ENCODE measurements at places on chromosomes 1 and 21.

- no peak for DNase-seq
Observed at GRCh38 chr1:60279798-60280197, 206.2 kb upstream of the C1orf87 start.

GRCh38 chr1:161498646-161499045, 6.6 kb upstream of the FCGR2A start:
- no peak for DNase-seq

- DNase-seq, result no peak
Observed at GRCh38 chr1:227901906-227902640, 45.7 kb downstream of the WNT9A start.

- DNase-seq, result no peak
Observed at GRCh38 chr1:218346391-218347204, 1.5 kb downstream of the TGFB2 start.

- no peak for DNase-seq
Observed at GRCh38 chr1:23978805-23979204, 1.3 kb downstream of the SRSF10 start.

DNA sequence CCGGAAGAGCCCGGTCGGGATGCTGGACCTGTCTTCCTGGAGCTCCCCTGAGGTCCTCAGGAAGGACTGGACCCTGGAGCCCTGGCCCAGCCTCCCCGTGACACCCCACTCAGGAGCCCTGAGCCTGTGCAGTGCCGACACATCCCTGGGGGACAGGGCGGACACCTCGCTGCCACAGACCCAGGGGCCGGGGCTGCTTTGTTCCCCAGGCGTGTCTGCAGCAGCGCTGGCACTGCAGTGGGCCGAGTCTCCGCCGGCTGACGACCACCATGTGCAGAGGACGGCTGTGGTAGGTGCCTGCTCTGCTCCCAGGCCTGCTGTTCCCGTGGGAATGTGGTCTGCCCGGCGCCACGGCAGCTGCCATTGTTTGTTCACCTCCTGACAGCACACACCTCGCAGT, 42.1 kb upstream of the DIP2A start:
- DNase-seq, result no peak

DNA sequence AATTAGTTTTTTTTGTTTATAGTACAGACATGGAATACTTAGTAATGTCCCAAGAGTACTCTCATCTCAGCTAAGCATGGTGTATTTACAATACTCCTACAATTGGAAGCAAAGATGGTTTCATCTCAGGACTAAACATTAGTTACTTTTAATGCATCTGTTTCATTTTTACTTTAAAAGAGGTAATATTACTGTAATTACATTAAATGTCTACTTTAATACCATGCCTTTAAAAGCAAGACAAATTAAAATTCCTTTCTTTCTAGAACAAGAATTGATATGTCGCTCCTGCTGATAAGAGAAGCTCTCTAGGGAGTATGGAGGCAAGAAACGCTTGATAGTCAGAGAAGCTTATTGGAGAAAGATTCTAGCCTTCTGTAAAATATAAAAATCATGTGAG, 284.9 kb upstream of the ADAMTS5 start:
- no peak for DNase-seq

DNA sequence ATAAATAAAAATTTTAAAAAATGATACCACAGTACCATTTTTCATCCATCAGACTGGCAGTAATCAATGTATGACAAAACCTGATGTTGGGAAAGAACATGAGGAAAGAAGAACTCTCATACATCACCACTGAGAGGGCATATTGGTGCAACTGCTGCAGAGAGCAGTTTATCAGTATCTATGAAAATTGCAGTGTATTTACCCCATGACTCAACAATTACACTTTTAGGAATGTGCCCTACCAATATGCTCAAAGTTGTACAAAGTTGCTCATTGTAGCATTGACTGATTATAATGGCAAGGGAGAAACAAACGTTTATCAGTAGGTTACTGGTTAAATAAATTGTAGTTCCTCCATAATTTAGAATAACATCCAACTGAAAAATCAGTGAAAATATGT, 36.7 kb downstream of the CATSPERE start:
- DNase-seq, result no peak

DNA sequence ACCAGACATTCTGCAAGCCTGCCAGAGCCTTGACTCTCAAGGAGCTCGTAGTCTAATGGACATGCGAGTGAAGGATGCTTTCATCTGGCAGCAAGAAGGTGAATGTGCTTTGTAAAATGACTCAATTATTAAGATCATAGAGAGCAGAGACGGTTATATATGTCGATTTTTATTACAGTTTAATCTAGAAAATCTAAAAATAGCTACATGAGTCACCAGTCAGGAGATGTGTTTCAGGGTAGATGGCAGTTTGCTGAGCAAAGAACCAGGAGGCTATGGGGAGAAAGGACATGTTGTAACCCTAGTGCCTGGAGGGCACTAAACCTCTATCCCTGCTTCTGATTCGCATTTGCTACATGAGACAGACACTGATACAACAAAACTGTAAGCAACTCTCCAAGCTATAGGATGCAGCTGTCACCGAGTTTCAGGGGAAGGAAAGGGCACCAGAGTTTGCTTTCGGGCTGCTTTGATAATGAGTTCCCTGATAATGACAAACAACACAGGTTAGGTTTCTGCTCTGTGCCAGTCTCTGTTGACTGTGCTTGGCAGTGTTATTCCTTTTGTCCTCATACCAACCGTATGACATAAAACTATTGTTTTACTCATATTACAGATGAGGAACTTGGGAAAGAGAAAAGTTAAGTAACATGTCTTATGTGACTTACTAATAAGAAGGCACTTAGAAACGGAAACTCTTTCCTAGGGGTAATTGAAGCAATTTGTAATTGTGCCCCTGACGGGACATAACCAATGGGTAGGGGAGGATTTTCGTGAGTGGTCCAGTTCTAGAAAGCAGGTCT, 43.2 kb downstream of the C1orf198 start:
- DNase-seq, result no peak

DNA sequence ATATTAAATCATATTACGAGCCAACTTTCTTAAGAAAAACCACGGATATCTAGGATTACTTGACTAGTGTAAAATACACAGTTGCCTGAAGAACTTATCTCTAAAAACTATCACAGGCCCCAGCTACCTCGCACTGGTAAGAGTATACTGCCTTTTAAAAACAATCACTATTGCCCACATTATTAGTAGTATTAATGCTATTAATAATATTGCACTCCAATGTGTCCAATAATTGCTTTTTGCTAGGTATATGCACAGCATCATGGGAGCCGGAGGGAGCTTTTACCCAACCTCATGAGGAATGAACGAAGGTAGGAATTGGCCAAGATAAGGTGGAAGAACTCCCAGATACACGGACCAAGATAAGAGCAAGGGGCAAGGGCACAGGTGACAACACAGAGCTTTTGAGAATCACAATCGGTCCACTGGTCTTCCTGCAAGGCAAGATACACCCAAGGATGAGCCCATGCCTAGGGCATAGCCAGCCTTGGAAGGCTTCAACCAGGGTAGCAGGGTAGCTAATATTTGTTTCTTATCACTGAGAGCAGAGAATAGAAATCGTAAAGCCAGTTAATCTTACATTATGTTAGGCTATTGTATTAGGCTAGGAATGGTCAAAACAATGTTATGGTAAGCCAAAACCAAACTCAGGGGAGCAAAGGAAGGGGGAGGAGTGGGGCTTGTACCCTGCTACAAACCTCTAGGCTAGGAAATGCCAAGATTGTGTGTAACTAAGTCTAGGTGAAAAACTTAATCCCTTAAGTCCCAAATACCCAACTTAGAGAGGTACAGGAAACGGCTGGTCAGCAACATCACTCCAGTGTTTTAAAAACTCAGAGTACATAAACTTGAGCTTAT, 9.4 kb downstream of the GLUL start:
- no peak for DNase-seq

DNA sequence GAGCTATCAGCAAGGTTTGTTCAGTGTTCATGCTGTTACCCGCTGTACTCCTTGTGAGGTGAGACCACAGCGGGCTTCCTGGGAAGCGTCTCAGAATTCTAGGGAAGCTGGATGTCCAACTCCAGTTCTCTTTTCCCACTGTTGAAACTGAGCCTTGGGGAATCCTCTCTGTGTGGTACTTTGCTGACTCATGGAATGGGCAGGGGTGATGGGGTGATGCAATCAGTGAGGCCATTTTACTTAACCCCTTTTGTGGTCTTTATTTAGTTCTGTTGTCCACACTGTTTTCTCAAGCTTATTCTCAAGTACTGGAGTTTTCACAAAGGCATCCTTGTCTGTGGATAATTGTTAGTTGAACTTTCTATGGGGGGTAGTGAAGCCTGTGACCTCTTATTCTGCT, 42.6 kb downstream of the ACKR1 start:
- DNase-seq, result no peak

DNA sequence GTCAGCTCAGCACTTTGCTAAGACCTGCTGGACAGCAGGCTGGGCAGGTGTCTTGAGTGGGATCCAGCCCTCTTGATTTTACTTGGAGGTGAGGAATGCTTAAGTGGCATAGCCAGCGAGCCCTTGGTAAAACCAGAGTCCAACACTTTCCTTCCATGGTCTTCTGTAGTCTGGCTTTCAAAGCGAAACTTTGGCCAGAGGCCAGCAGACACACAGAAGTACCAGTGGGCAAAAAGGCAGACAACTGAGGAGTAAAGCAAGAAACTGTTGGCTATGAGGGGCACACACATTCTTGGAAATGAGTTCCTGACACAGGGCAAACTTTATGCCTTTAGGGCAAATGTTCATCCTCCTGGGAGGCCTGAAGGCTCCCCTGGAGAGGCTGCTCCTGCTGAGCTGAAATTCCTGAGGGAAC, 281.0 kb upstream of the POU3F1 start:
- no peak for DNase-seq

DNA sequence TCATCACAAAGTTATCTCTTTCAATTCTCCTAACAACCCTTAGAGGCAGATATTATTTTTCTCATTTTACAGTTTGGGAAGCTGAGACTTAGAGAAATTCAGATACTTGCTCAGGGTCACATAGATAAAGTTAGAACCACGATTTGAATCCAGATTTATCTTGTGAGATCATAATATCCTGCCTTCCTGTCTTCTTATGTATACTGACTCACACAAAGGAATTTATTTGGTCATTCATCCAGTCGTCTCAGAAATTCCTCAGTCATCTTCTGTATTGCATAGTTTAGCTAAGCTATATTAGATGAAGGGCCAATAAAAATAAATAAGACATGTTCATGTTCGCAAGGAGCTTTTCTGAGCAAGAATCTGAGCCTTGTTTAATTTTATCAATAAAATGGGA, 35.8 kb upstream of the RUNX1 start:
- no peak for DNase-seq

GRCh38 chr1:43854473-43854872, 79.1 kb upstream of the ARTN start:
- DNase-seq, result no peak

DNA sequence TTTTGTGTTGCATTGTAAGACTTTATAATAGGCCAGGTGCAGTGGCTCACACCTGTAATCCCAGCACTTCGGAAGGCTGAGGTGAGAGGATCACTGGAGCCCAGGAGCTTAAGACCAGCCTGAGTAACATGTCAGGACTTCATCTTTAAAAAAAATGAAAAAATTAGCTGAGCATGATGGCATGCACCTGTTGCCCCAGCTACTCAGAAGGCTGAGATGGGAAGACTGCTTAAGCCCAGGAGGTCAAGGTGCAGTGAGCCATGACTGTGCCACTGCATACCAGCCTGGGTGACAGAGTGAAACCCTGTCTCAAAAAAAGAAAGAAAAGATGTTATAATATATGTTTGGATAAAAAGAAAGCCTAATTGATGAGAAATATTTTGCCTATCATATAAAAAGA, 34.9 kb downstream of the HMCN1 start:
- no peak for DNase-seq

GRCh38 chr21:42373196-42373907, 7.0 kb upstream of the TFF1 start:
- peak; percentile 10 for DNase-seq

GRCh38 chr1:7380712-7381111, 390.4 kb upstream of the VAMP3 start:
- DNase-seq, result no peak

- DNase-seq, result no peak
Observed at GRCh38 chr1:27572019-27572678, 31.8 kb downstream of the AHDC1 start.

- no peak for DNase-seq
Observed at GRCh38 chr1:236099355-236099974, 34.6 kb upstream of the NID1 start.

DNA sequence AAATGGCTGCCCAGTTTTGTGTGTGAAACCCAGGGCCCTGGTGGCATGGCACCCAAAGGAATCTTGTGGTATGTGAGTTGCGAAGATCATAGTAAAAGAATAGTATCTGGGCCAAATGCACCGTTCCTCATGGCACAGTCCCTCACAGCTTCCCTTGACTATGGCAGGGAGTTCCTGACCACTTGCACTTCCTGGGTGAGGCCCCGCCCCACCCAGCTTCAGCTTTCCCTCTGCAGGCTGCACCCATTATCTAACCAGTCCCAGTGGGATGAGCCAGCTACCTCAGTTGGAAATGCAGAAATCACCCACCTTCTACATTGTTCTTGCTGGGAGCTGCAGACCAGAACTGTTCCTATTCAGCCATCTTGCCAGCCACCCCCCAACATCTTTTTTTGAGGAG, 63.0 kb downstream of the SLC5A9 start:
- DNase-seq, result no peak

DNA sequence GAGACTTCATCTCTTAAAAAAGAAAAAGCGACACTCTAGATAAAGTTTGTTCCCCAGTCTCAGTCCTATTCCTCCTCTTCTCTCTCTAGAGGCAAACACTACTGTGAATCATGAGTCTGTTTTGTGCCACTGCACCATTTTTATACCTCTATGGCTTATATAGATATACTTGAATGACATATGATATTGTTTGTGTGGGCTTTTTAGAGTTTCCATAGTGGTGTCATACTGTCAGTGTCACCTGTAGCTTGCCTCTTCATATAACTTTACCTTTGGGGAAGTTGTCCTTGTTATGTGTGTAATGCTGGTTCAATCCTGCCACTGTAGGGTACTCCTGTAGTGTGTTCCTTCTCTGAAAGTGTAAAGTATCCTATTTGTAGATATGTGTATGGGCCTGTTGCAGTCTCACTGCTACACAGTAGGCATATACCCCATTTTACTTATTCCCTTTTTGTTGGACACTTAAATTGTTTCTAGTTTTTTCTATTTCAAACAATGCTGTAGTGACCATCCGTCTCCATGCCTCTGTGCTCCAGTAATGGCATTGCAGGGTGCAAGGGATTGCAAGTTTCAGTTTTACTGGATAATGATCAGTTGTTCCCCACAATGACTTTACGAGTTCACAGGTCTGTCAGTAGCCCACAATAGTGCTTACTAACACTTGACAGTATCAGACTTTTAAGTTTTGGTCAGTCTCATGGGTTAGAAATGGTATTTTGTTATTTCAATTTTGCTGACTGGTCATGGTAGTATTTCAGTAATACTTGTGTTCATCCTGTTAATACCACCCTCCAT, 2.7 kb downstream of the PRMT2 start:
- no peak for DNase-seq

Data from CD4-positive, alpha-beta T cell treated with Interleukin-15 for 1 hour (primary cell).